ENCODE measurements at places on chromosomes 2 and 18.

- no peak for DNase-seq
These were observed 17.5 kb downstream of the LYPD1 start for GRCh38 chr2:132652474-132652873.

- no peak for DNase-seq
These were observed 95.7 kb downstream of the ASXL3 start for GRCh38 chr18:33673689-33674088.

GRCh38 chr2:26978061-26978596 lies 7.7 kb downstream of the MAPRE3 start:
- no peak for DNase-seq

DNA sequence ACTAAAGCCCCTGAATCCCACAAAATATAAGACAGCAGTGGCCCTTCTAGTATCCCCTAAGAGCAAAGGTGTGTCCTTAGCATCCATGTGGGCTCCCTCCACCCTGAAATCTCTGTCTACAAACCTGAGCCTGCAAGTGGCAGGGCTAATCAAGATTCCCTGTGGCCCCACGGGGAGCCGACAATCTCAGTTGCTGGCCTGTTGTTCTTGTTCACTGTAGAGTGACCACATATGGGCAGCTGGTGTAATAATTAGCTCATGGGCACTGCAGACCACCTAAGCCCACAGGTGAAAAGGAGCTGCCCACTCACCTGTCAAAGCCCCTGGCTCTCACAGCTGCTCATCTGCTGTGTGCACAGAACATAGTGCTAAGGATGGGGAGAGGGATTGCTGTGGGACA lies 102.3 kb downstream of the MRO start:
- DNase-seq, result no peak

DNA sequence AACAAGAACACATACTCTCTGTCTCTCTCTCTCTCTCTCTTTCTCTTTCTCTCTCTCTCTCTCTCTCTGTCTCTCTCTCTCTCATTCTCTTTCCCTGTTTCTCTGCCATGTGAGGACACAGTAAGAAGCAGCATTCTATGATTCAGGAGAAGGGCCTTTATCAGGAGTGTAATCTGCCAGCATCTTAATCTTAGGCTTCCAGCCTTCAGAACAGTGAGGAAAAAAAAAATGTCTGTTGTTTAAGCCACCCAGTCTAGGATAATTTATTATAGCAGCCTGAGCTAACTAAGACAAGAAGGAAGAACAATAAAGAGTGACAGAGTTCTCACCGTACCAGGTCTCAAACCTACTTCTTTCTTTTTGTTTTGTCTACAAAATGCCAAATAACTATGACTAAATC lies 399.4 kb downstream of the SOCS6 start:
- DNase-seq, result no peak

DNA sequence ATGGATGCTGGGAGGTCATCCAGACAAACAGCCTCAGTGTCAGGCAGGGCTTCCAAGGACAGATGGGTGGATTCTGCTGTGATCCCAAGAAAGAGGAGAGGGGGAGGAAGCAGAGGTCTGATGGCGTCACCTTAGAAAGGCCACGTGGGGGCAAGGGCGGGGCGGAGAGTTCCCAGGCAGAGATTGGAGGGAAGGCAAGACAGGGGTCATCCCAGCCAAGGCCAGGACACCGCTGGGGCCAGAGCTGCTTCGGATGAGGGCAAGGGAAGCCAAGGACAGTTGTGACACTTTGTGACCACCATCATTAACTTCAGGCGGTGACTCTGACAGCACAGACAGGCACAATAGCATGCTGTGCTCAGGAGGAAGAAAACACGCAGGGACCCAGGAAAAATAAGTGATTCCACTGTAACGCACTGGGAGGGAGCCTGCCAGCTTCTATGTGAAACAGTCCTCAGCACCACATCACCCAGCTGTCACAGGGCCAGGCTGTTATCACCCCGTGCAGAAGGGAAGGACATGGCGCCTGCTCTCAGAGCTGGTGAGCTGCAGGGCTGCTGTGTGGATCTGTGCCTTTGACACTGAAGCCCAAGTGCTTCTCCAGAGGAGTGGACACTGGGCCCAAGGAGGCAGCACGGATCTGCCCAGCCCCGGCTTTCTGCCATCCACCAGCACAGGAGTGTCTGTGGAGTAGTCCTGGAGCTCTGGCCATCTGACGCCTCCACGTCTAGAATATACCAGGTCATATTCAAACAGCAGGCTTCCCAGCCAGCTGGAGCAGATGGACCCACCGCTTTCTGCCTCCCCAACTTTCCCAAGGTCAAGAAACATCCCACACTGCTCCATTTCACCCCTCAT lies 204.1 kb downstream of the NDUFA10 start:
- DNase-seq, result no peak

DNA sequence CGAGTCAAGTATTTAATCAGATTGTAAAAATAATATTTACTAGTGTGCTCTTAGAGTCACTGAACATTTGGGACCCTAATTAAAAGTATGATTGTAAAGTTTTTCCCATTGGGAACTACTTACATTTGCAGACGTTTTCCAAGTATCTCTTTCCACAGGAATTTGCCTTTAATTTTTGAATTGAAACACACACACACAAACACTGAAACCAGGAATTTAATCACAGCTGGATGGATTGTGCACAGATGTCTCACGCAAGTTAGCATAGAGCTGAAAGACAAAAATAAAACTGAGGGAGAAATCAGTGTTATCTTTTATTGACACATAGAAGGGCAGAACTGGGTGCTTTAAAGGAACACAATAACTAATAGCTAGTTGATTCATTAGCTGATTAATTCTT lies 230.7 kb downstream of the RND3 start:
- no peak for DNase-seq

DNA sequence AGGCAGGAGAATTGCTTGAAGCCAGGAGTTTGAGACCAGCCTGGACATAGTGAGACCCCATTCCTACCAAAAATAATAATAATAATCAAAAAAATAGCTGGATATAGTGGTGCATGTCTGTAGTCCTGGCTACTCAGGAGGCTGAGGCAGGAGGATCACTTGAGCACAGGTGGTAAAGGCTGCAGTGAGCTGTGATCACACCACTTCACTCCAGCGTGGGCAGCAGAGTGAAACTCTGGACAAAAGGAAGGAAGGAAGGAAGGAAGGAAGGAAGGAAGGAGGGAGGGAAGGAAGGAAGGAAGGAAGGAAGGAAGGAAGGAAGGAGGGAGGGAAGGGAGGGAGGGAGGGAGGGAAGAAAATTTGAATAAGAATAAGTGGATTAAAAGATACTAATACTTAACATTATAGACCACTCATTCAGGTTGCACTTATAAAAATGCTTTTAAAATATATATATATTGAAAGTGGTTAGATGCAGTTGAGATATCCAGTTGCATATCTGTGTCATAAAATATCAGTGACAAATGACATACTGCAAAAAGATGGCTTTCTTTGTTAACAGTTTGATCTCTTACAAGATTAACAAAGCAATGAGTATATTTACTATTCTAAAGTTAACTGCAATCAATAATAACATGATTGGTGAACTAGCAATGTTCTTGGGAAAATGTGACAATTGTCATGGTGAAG lies 702.4 kb downstream of the CPS1 start:
- no peak for DNase-seq

- DNase-seq, result no peak
These were observed 568.2 kb downstream of the THSD7B start for GRCh38 chr2:137333386-137334165.

GRCh38 chr2:212237350-212238095 lies 301.1 kb downstream of the ERBB4 start:
- no peak for DNase-seq

- no peak for DNase-seq
These were observed 957.1 kb upstream of the CHAC2 start for GRCh38 chr2:52810460-52810859.

DNA sequence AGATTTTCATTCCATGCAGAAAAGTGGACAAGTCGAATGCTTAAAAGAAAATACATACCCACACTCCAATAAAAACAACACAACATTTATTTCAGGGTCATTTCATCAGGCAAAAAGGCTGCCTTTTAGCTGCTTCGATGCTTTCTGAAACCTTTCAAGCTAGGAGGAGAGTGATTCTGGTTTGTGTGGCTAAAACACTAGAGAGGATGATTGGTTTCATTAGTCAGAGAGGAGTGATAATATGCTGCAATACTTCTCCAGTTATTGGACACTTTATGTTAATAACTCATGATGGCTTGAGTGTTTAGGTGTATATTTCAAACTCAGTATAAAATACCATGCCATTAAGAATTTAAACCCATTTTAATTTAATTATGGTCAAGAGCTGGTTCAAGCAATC lies 614.0 kb downstream of the SLC4A3 start:
- DNase-seq, result no peak

DNA sequence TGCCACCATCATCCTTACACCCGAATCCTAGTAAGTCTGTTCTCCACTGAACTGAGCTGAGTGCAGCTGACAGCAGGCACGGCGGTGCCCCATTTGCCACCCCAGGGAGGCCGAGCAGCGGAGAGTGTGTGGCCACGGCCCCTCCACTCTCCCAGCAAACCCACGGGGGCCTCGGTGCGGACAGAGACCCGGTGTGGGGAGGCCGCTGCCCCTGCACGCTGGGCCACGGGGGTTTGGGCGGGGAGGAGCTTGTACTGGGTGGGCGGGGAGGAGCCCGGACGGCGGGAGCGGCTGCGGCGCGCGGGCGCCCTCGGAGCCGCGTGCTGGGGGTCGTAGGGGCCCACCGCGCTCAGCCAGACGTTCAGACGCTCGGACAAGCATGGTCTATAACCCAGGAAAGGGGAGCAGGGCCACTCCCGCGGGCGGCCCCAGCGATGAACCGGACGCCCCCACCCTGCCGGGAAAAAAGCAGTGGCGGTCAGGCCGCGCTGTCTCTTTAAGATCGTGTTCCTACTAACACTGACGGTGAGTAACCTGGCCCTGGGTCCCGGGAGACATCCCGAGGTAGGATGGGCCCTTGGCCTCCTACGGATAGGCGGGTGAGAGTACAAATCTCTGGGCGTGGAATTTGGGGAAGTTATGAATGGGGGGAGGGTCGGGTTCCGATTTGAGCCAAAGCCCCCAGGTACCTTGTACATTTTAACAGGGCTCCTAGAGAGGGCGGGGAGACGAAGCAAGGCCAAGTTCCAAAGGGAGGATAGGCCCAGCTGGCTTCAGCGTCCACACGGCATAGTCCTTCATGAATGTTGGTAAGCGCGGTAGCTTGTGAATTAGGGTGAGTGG lies at the start of gene ITPRIPL1:
Gene ITPRIPL1, plus strand, starts transcription at position 277 of the 843 bp plus-strand sequence. Its CDS starts 523 bp downstream, at position 800.
- no peak for DNase-seq

GRCh38 chr18:46718501-46719341 lies 38.1 kb downstream of the ST8SIA5 start:
- no peak for DNase-seq

GRCh38 chr2:207929923-207930322 lies 95.4 kb downstream of the PLEKHM3 start:
- no peak for DNase-seq

DNA sequence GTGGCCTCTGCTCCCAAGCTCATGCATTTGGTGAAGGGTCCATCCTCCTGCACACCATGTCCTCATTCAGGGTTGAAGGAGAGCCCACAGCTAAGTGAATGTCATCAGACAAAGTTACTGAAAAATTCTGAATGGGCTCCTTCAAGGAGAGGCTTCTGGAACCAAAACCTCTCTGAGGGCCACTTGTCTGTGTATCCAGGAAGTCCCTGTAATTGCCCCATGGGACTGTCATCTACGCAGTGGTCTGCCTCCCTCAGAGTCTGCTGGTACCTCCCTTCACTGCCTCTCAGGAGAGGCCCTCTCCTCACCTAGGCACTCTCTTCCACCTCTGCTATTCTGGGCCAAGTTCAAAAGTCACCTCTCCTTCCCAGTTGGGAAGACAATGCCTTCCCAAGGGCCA lies 68.0 kb downstream of the SLC4A5 start:
- DNase-seq, result no peak

DNA sequence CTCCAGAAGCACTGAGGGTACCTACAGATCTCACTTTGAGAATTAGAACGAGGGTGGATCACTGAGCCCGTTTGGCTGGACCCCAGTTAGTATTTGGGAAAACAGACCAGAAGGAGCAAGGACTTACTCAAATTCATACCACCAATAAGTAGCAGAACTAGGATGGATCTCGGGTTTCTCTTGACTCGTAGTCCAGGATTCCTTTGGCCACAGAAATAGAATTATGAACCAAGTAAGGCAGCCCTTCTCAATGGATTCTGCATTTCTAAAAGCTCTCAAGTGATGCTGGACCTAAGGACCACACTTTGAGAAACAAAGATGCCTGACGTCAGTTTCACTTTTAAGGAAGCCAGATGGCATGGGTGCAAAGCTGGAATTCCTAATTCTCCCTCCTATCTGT lies 153.0 kb downstream of the KLHL29 start:
- no peak for DNase-seq

GRCh38 chr2:82675186-82675585 lies 1783.9 kb downstream of the SUCLG1 start:
- no peak for DNase-seq

DNA sequence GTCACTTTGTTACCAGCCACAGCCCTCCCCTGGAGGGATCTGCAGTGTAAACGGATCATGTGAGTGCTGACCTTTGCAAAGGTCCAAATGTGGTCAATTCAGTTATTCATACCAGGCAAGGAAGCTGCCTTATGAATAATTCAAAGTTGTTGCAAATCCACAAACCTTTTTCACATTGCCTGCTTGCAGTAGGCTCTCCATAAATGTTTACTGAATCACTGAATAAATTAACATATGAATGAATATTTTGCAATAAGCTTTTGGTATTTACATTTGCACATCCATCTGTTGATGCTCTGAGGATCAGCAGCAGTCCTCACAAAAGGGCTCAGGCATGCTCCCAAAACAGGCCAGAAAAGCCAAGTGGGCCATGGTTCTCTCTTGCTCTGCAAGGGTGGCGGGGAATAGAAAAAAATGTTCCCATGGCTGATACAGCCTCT lies 156.8 kb downstream of the VAPA start:
- no peak for DNase-seq

Data from activated CD4-positive, CD25-positive, alpha-beta regulatory T cell treated with anti-CD3 and anti-CD28 coated beads, Interleukin-2, amount 50 U/mL, for 16 hours (primary cell).